ENCODE measurements at places on chromosomes 2 and 18.

DNA sequence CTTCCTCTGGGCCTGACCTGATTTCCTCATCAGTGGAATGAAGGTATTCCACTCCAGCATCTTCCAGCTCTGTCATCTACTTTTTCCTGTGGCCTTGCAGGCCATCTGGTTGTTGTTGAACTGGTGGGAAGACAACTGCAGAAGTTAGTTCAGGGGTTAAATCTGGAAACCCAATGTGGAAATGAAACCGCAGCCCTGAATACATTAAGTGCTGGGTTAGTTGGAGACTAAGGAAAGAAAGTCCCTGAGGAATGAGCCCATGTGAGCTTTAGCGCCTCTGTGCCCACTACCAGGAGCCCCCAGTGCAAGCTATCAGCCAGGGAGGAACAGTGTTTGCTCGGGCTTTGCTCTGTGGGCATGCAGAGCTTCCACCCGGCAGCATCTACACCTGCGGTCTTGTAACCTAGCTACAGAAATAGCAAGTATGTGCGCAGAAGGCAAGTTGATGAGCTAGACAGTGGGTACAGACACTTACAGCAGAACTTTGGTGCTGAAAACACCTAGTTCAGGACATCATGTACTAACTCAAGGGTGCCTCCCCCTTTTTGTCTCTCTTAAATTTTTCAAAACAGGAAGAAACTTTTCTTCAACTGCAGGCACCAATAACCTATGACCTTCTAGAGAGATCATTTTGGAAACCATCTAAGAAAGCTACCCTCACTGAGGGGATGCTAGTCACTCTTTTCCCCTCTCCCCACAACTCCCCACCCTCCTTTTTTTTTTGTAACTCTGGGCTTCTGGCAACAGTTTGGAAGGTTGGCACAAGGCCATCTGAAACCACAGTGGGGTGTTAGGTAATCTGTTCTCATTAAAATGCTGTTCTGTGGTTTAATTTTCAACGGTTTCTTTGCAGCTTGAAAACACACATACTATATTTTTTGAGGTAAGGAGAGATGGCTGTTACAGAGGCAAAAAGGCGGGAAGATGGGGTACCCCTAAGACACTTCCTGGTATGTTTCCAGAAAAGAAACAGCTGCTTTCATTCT is 18.3 kb upstream of the CXCR4 start:
- DNase-seq = peak; percentile 53

GRCh38 chr2:102843764-102844443 is 82.1 kb downstream of the TMEM182 start:
- no peak for DNase-seq

DNA sequence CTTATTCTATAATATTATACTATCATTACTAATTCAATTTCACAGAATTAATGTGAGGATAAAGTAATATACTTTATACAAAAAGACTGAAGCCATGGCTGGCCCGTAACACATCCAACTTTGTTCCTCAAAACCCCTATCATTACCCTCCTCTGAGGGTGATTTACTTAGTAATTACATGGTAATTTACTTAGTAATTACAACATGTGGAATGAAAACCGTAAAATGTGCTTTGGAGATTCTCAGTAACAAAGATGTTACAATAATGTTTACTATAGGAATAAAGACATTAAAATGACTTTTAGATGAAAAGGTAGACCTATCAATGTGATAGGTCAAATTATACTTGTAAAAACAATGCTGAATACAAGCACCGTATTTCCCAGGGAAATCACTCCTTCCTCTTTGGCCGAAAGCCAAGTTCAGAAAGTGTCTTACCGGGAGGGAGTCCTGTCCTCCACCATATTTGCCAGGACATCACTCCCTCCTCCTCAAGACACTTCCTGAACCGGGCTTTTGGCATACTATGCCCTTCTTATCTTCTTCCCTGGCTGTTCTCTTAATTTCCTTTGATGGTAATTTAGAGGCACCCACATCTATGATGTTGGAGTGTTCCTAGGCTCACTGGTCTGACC is 1047.8 kb downstream of the SOCS6 start:
- no peak for DNase-seq

DNA sequence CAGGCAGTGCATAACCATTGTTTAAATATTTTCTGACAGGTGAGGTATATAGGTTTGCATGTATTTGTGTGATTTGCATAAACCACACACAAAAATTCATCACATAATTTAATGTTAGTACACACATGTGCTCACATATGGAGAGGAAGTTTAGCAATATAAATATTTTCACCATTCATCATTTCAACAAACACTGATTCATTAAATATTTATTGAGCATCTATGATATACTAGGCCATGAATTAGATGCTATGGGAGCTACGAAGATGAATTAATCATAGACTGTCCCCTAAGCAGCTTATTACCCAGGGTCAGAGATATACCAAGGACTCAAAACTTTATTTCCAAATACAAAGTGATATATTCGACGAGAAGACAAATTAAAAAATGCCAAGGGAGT is 311.6 kb upstream of the PIK3C3 start:
- DNase-seq = no peak

GRCh38 chr2:43223521-43224001 is 2.8 kb downstream of the ZFP36L2 start:
- DNase-seq = no peak
